ENCODE measurements at places on chromosomes 7 and 10.
A peak's percentile ranks its signal among the peaks of the same experiment; 100 is the strongest.

GRCh38 chr7:91573405-91573804, 307.1 kb downstream of the MTERF1 start:
- no peak for DNase-seq

DNA sequence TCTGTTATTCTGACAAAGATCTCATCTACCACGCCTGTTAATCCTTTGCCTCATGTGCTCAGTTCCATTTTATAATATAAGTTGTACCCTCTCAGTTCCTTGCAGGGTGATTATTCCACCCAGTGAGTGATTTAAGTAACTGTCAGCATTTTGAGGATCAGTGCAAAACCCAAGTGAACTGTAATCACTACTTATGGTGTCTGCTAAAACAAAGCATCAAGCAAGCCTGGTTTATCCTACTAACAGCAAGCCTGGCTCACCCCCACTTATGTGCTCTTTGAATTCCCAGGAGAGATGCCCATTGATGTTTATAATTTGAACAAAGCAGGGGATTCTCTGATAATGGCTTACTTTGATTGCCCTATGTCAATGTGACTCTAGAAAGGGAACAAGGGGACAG, 186.8 kb upstream of the LRGUK start:
- no peak for DNase-seq

DNA sequence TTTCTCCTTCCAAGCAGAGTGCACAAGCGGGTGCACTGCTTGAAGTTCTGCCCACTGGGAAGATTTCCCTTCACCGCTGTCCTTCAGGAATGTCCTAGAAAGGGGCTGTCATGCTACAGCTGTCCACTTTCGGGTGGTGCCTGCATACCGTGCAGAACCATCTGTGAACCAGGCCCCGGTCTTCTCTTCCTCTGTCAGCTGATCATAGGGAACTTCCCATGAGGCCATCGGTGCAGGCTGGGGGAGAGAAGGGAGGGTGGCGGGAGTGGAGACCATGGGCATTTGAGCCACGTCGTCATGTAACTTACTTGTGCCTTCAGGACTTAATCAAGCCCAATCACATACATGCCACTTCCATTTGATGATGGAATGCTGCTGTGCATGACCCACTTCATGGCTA, 111.6 kb downstream of the NKX6-2 start:
- DNase-seq, result no peak

DNA sequence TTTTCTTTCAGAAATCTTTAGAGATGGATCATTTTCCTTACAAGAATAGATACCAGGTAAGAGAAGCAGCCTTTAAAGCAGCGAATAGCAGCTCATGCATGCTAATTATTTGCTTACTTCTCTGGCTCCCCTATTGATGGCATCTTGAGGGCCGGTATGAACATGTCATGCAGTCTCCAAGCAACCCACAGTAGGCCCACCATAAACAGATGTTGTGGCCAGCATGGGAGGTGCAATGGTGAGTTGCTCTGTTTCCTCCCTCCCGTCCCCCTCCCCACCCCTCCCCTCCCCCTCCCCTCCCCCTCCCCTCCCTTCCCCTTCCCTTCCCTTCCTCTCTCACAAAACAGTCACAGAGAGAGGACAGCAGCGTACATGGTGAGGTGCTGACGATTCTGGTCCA, 9.7 kb upstream of the ZNF273 start:
- no peak for DNase-seq

DNA sequence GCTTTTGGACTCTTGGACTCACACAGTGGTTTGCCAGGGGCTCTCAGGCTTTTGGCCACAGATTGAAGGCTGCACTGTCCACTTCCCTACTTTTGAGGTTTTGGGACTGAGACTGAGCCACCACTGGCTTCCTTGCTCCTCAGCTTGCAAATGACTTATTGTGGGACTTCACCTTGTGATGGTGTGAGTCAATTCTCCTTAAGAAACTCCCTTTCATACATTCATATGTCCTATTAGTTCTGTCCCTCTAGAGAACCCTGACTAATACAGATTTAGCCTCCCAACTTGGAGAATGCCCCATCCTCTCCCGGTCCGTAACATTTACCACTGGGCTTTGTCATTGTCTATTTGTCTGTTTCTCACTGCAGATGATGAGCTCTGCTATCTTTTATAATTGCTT, 52.8 kb upstream of the CUL1 start:
- DNase-seq, result no peak

GRCh38 chr7:154865984-154866685, 136.8 kb downstream of the PAXIP1 start:
- DNase-seq, result no peak

DNA sequence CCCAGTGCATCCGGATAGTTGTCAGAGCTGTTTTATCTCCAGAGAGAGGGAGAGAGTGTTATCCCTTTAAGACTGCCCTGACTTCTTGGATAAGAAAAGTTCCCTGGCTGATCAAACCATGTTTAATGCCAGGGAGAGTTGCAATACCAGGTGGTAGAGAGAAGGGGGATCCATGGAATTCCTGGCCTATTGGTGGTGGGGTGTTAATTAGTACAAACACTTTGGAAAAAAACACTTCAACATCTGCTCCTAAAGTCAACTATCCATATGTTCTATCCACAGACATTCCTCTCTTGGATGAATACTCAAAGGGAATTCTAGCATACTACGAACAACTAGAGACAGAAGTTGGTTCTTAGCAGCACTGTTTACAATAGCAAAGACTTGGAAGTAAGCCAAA, 307.2 kb downstream of the TCERG1L start:
- DNase-seq, result no peak

DNA sequence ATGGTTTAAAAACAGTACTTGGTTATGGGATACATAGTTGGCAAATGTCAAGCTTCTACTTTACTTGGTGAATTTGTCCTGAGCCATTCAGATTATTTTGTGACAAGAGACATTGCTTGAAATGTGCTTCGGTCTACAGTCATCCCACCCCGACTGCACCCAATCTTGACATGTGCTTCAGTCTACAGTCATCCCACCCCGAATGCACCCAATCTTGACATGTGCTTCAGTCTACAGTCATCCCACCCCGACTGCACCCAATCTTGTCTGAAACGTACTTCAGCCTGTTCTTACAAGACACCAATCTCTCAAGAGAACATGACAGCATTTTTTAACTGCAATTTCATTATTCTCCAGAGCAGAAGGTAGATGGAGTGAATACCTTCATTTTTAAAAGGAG, 47.8 kb downstream of the PRKCQ start:
- DNase-seq, result no peak

- no peak for DNase-seq
Measured at GRCh38 chr7:75591467-75592255, 99.5 kb downstream of the SPDYE5 start.

DNA sequence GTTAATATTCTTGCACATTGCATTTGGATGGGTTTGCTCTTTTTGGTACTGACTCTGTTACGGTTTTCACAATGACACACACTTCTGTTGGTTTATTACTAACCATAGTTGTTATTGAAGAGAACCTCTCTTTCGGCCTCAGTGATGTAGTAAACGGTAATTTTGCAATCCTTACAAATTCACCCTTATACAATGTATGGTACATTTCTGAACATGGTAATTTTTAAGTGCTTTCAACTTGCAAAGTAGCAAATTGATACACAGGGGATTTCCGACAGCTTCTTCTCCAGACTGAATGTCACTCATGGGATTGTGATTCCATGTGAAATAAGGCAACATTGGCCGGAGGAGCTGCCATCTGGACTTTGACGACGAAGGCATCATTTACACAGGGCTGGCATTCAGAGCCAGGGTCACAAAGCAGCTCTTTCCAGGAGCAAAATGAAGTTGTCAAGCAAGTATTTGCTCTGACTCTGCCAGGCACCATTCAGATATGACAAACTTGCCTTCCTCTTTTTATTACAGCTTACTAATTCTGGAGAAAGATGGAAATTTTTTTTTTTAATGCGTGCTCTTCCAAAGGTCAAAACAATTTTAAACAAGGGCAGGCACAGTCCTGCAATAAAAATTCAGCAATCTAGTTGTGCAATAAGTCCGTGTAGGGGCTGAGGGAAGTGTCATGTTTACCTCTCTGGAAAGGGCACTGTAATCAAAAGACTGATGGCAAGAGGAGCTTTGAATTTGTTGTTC, 711.5 kb upstream of the C7orf33 start:
- DNase-seq, result no peak

DNA sequence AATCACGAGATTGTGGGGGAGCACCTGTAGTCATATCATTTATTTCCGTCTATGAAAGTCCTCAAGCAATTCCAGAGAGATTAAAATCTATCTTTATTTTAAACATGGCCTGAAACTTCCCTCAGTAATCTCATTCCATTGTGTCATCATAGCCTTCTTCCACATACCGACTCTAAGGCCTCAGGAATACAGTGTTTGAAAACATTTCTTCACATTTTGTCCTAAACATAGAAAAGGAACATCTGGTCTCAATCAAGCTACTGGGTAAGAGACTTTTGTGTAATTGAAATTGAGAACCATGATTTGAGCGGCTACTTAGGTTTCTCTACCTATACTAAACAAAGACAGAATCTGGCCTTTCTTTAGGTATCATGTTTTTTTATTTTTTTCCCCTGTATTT, 78.0 kb upstream of the ELMO1 start:
- DNase-seq, result no peak

DNA sequence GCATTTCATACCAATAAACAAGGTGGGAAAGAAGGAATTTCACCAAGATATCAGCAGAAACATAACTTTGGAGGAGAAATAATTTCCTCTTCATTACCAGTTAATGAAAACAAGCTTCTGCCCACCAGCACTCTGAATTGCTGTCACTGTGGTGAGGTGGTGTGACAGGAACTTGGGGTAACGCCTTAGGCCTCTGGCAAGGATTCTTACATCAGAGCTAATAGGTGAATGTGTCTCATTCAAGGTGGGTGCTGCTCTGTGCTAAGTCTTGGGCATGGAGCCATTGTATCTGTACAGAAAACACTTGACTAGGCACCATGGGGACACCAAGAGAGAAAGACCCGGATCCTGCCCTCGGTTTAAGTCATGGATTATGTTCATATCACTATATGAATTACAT, 8.3 kb upstream of the LOXL4 start:
- no peak for DNase-seq

DNA sequence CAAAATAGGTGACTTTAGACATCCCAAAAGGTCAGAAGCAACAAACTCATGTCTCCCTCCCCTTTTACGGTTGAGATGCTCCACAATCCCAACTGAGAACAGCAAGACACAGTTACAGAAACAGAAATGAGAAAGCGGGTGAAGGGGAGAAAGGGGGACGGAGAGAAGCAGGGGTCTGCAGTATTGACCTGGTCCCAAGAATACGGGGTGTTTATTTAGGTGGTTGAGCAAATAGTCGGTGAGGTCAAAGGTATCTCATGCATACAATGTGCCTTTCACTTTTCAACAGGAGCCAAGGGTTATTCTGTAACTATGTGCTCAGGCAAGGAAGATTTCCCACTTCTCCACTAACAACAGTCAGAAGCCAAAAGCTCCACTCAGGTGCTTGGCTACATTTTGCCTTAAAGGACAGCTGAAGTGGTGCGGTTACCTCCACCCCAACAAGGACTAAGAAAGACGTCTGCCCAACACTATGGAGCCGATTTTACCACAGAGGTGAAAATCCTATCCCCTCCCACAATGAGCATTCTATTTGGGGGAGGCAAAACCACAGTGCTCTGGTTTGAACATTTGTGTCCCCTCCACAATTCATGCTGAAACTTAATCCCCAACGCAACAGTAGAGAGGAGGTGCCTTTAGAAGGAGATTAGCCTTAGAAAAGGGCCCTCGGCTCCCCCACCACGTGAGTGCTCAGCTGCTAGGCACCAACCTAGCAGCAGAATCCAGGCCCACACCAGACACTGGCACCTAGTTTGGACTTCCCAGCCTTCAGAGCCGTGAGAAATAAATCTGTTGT, 77.9 kb downstream of the PARD3 start:
- DNase-seq, result no peak

- DNase-seq, result no peak
Measured at GRCh38 chr10:22934726-22935125, 6.9 kb downstream of the ARMC3 start.

- no peak for DNase-seq
Measured at GRCh38 chr7:132373879-132374278, 202.4 kb downstream of the PLXNA4 start.

GRCh38 chr7:105890290-105890997, 14.0 kb upstream of the ATXN7L1 start:
- DNase-seq, result no peak

- DNase-seq, result no peak
Measured at GRCh38 chr7:68409851-68410250, 1188.4 kb upstream of the AUTS2 start.

- peak; percentile 46 for DNase-seq
Measured at GRCh38 chr10:71314028-71314693, 4.9 kb upstream of the SLC29A3 start.

- DNase-seq, result peak; percentile 4
Measured at GRCh38 chr10:50379616-50380015, 128.3 kb upstream of the ASAH2 start.

- DNase-seq, result no peak
Measured at GRCh38 chr7:44709011-44709915, 39.4 kb upstream of the ZMIZ2 start.

DNA sequence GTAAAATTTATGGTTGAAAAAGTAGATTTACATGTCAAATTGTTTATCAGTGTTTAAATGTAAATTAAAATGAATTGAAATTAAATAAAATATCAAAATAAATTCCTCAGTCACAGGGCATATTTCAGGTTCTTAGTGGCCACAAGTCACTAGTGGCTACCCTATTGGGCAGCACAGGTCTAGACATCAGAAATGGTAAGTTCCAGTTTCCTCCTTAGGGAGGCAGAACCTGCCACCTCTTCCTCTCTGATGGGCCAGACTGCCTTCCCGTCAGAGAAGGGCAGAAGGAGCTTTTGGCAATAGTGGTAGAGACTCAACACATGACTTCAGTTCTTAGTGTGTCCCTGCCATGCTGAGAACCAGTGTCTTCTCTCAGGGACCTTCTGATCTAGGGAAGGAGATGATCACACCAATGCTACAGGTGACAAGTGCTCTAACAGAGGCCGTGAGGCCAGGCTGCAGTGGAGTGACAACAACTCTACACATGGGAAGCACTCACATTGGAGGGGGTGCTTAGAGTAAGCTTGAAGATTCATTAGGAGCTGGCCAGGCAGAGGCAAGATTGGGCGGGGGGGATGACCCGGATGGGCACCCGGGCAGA, 14.4 kb upstream of the PCBD1 start:
- DNase-seq, result no peak

- no peak for DNase-seq
Measured at GRCh38 chr7:2412587-2413201, 9.3 kb downstream of the CHST12 start.

GRCh38 chr10:60487543-60487942, 97.9 kb upstream of the ANK3 start:
- DNase-seq, result no peak

DNA sequence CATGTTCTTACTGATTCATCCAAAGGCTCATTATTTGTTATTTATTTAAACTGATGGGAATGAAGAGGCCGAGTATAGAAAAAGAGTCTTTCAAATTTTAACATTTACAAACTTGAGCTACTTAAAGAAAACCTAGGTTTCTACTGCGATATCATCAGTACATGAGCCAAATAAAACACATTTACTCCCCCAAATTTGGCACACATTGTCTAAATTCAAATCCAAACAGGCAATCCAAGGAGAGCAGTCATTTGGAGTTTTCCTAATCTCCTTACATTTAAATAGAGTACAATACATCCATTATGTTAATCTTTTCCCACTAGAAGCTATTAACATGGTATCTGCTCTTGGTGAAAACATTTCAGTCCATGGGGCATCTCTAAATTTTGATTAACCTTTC, 2.2 kb downstream of the NMT2 start:
- no peak for DNase-seq
